Activated CD8-positive, alpha-beta memory T cell treated with anti-CD3 and anti-CD28 coated beads for 48 hours (primary cell): ENCODE measurements at places on chromosomes 7 and 10.

- no peak for DNase-seq
These were observed 11.0 kb downstream of the PYROXD2 start for GRCh38 chr10:98403812-98404504.

- no peak for DNase-seq
These were observed 146.2 kb upstream of the ASAH2 start for GRCh38 chr10:50397312-50398140.

DNA sequence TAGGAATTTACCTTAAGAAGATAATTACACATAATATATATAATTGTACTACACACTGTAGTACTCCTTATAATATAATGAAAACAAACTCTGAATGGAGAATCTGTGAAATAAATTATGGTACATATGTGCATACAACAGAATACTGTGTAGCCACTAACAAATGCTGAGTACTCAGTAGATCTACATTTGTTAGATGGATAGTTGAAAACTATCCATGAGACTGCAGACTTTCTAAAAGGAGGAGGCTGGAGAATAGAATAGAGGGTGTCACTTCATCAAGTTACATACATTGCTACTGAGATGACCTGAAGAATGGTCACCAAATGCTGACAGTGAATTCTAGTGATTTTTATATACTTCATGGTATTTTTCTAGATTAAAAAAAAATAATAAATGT lies 68.7 kb upstream of the OGDHL start:
- DNase-seq, result no peak

DNA sequence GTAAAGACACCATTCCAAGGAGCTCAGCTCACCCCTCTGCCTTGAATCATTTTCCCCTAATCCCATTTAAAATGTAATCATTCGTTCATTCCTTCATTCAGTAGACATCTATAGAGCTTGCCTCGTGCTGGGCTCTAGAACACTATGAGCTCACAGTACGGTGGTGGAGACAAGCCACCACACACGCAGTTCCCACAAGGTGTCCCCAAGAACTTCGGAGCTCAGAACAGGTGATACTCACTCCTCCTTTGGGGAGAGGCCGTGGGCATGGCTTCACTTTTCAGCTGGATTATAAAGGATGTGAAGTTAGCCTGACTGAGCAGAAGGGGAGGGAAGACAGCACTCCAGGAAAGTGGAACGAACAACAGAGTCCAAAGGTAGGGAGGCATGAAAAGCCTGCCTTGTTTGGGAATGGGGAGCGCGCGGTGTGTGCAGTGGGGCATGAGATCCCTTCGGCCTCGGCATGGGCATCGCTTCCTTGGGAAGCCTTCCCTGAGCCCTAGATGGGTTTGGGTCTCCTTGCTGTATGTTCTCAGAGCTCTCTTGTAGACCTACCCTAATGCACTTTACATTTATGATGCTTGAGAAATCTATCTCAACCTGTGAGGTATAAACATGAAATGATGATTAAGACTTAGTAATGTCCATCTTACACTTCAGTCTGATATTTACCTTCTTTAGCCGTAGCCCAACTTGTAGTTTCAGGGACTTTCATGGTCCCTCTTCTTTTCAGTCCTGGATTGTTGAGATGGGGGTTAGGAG lies 809 bp upstream of the OGA start:
- no peak for DNase-seq

DNA sequence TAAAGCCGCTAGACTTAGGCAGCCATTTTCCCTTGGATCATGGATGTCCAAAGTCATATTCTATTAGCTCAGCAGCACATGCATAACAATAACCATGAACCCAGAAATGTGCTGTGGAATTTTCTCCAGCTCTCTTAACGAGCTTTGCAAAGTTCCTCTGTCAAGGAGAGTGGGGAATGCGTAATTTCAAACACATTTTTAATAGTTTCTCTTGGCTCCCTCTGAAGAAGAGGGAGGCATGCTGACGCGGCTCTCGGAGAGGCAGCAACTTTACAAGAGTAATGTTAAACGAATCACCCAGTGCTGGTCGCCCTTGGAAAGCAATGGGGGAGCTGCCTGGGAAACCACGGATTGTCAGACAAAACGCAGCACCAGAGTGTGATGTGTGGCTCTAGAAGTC lies 114.8 kb downstream of the RAB18 start:
- no peak for DNase-seq

GRCh38 chr10:3057946-3058345 lies 9.4 kb upstream of the PFKP start:
- DNase-seq, result no peak

- no peak for DNase-seq
These were observed 84.5 kb upstream of the WNT16 start for GRCh38 chr7:121244120-121244870.

GRCh38 chr7:5550831-5551230 lies 127.2 kb upstream of the TNRC18 start:
- DNase-seq, result no peak

DNA sequence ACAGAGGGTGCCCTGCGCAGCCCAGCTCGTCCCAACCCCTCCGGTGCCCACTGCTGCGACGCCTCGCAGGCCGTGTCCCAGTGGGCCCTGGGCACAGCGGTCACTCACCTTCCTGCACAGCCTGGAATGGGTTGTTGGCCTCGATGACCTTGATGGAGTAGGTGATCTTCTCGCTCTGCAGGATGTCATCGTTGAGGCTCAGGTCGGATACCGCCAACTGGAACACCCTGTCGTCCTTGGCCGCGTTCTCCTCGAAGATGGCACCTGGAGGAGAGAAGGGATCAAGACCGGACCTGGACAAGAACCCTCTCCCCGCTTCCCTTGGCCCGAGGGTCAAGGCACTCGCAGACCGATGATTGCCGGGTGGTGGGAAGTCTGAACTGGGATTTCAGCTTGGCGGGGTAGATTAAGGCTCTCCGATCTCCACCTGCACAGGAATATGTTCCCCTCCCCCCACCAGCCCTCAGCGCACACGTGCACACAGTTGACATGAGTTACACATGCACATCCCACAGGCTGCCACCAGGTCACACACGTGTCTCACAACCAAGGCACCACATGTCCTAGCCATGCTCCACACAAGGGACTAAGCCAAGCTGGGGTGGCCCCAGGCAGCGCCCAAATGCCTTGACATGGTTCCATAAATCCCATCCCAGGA lies 2.6 kb downstream of the GRID1 start:
- no peak for DNase-seq

GRCh38 chr10:117470733-117471132 lies 71.8 kb upstream of the EMX2 start:
- no peak for DNase-seq

GRCh38 chr7:151065516-151065915 lies 6.1 kb downstream of the SLC4A2 start:
- DNase-seq, result no peak

DNA sequence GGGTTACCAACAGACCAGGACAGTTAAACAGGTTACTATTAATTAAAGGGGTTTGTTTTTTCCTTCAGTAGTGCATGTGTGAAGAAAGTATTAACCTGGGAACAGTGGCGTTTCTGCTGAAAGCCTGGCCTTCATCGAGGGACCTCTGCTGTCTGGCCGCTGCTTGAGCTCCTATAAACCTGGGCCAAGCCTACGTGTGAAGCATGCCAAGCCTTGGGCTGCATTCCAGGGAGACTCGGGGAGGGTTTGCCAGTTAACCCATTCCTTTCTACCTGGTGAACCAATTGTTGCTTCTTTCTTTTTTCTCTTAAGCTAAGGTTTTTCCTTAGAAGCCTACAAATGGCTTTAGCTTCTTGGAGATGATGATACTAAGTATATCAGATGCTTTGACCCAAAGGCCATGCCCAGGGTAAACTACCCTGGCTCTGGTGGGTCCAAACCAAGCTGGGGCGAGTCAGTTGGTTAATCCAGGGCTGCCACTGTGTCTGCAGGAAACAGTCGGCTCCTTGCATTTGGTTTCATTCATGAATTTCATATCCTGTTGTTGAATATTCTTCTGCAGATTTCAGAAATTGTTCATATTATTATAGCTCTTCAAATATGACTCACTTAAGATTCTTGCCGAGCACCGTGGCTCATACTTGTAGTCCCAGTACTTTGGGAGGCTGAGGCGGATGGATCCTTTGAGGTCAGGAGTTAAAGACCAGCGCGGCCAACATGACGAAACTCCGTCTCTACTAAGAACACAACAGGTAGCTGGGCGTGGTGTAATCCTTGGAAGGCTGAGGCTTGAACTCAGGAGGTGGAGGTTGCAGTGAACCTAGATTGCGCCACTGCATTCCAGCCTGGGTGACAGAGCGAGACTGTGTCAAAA lies 23.8 kb downstream of the PFKP start:
- no peak for DNase-seq

DNA sequence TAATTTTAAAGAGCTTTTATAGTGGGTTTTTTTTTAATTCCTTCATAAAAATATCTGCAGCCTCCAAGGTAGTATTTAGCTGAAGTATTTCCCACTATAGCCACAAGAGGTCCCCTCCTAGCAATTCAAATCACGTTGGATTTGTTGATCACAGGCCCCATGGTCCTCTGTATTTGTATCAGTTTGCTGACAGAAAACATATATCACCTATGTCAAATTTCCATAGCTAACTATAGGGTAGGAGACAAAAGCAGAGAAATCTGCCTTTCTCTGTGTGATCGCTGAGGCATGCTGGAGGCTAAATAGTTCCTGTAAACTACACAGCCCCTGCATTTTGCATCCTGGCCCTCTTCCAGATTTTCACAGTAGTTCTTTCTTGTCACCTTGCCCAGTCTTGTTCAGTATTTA lies 1.7 kb upstream of the CTNNA3 start:
- DNase-seq, result no peak

DNA sequence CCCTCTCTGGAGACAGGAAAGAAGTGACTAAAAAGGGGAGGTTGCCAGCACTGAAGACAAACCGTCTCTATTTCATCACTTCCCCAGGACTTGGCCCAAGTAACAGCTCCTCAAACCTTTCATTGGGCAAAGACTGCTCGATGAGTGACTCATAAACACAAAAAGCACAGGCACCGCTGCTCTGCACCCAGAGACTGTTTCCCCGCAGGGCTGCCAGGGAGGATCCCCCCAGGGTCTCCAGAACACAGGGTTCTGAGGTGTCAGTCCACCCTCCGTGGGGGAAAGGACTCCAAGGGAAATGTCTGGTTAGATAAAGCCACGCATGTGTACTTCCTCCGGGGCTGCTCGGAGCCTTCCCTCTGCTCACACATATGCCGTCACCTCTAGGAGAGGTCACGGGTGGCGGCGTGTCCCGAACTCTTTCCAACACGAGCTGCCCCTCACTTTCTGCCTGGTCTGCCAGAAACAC lies 59.9 kb downstream of the INSIG1 start:
- no peak for DNase-seq

- no peak for DNase-seq
These were observed 326.8 kb upstream of the POT1 start for GRCh38 chr7:125256446-125256845.

- no peak for DNase-seq
These were observed 30.5 kb downstream of the SLC18A2 start for GRCh38 chr10:117271427-117271826.

- DNase-seq, result no peak
These were observed 1.5 kb downstream of the MKLN1 start for GRCh38 chr7:131329176-131329570.
